ENCODE measurements at places on chromosomes 6 and 20.

GRCh38 chr6:114138577-114139248 lies 167.8 kb upstream of the HDAC2 start:
- DNase-seq: no peak

DNA sequence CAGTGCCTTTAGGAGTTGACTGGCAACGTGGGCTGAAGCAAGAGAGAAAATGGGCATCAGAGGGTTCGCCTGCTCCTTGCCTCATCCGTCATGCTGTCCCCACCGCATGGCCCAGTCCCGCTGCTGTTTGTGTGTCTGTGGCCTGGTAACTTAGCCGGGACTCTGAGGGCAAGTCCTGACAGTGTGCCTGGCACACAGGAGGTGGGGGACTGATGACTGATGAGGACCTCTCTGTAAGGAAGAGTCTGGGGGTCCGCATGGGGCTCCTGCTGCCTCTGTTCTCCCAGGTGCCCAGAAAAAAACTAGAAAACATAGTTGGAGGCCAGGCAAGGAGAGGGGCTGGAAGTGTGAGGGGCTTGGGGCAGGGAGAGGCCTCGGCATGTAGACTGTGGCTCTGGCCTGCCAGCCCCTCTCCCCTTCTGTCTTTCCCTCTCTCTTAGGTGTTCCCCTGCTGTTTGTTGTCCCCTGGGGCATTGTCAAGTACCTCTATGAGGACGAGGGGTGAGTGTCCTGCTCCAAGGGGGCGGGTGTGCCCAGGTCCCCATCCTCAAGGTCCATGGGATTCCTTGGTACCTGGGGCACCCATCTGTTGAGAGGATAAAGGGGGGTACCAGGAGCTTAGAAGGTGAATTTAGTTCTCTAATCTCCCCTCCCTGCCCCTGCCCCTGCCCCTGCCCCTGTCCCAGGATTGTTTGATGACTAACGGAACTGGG lies 29.5 kb downstream of the GLP1R start:
- no peak for DNase-seq

DNA sequence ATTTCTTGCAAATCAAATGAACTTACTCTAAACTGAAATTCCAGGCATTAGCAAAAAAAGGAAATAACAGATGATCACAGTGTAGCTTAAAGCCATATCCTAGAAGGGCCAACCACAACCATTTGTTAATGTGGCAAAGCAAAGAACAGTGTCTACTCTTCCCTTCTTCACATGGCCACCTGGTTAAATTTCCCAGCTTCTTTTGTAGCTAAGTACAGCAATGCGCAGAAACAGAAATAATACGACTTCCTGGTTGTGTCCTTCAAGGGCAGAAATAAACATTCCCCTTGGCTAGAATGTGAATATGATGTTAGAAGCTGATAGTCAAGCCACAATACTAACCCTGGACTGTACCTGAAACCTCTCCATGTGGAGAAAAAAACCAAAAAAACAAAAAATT lies 9.6 kb downstream of the SNX3 start:
- no peak for DNase-seq

- no peak for DNase-seq
Observed at GRCh38 chr6:17580518-17581048, 19.5 kb upstream of the FAM8A1 start.

GRCh38 chr20:1900321-1900801 lies 5.2 kb downstream of the SIRPA start:
- no peak for DNase-seq

- no peak for DNase-seq
Observed at GRCh38 chr20:24684956-24685691, 215.7 kb downstream of the SYNDIG1 start.

GRCh38 chr6:73803562-73804241 lies 107.7 kb downstream of the CD109 start:
- no peak for DNase-seq

DNA sequence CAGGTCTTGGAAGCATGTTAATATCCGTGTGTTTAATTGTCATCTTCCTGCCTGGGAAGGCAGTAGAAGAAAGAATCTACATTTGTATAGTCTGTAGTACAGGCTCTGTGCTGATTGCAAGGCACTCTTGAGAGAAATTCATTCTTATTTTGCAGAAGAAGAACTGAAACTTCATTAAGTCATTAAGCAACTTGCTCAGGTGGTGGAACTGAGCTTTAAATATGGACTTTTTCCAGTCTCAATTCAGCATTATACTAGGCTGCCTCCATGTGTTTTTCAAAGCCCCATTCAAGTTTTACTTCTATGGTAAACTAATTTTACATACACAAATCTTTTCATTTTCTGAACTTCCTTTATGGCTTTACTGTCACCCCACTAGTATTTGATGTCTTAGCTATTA lies 18.7 kb downstream of the ZNF451 start:
- no peak for DNase-seq

DNA sequence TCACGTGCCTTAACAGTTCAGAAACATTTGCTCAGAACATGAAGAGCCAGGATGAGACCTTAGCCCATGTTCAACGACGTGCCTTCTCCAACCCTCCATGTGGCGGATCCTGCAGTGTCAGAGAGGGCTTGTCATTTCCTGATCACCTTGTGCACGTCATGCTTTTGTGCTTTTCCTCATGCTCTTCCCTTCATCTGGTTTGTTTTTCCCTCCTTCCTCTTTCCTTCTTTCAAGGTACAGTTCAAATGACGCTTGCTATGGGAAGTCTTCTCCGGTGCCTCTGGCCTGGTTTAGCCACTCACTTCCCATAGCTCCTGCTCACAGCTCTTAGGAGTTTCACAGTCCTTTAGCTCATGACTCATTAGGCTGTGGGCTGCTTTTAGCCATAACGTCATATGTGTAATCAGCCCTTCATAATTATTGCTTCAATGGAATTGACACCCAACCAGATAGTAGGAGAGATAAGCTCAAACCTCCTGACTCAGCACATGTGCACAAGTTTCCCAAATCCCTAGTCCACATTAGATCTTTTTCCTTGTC lies 102.7 kb upstream of the CNKSR3 start:
- no peak for DNase-seq
